ENCODE measurements at places on chromosomes 7 and 10. TPM values are rescaled to one million over a fixed set of nuclear protein-coding genes. Genes with fewer than 3 reads are reported as not detected.
A peak's percentile ranks its signal among the peaks of the same experiment; 100 is the strongest.

The HABP2 gene
- not detected for total RNA-seq

The CARD11 gene
- 0.33 TPM for total RNA-seq

The SCD gene
- total RNA-seq: 13.6 TPM

The IGFBP1 gene
- total RNA-seq: not detected

The PHKG1 gene
- 5.5 TPM for total RNA-seq

The FAM221A gene
- 9.4 TPM for total RNA-seq

DNA sequence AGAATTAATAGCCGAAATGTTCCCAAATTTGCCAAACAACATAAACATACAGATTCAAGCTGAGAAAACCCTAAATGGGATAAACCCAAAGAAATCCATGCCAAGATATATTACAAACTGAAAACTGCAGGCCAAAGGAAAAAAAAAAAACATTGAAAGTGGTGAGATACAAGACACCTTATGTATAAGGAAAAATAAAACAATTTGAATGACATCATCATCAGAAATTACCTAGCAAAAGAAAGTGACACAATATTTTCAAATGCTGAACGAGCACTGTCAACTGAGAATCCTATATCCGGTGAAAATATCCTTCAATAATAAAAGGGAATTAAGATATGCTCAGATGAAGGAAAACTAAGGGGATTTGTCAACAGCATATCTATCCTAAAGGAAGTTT lies 66.5 kb downstream of the PHYHIPL start:
- DNase-seq: no peak

GRCh38 chr10:32095116-32095733 lies 39.0 kb upstream of the KIF5B start:
- no peak for DNase-seq

GRCh38 chr10:122715576-122715975 lies 15.9 kb upstream of the C10orf120 start:
- no peak for DNase-seq

- DNase-seq: no peak
These were observed 85.0 kb downstream of the TMEM106B start for GRCh38 chr7:12296051-12296570.

DNA sequence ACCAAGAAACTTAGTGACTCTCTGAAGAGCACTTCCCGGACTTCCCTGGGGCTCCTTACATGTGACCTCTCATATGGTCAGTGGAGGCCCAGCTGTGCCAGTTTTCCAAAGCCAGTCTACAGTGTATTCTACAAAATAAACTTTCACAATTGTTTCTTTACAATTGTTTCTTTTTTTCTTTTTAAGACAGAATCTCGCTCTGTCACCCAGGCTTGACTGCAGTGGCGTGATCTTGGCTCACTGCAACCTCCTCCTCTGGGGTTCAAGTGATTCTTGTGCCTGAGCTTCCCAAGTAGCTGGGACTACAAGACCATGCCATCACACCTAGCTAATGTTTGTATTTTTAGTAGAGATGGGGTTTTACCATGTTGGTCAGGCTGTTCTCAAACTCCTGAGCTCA lies 25.9 kb downstream of the CYP17A1 start:
- no peak for DNase-seq

- no peak for DNase-seq
These were observed 145.3 kb upstream of the PRSS1 start for GRCh38 chr7:142603870-142604448.

GRCh38 chr7:27478556-27478955 lies 184.1 kb downstream of the HIBADH start:
- no peak for DNase-seq

DNA sequence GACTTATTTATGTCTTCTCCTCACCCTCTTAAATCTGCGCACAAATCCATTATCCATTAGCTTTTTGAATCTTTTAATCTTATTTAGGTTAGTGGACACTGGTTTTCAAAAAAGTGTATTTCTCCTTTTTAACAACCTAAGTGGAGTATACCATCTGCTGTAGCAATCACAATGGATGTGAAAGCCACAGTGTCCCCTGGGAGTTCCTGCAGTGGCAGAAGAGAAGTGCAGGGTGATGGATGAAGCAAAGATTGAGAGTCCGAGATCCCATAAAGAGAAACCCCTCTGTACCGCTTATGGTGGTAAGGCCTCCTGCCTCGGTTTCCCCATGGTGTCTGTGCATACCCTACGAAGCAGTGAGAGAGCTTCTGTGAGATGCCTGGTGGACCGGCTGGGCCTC lies 236.4 kb downstream of the COBL start:
- no peak for DNase-seq

- no peak for DNase-seq
These were observed 198.0 kb downstream of the PHF14 start for GRCh38 chr7:11171569-11172192.

- no peak for DNase-seq
These were observed 5.8 kb downstream of the MTPN start for GRCh38 chr7:135971366-135971725.

DNA sequence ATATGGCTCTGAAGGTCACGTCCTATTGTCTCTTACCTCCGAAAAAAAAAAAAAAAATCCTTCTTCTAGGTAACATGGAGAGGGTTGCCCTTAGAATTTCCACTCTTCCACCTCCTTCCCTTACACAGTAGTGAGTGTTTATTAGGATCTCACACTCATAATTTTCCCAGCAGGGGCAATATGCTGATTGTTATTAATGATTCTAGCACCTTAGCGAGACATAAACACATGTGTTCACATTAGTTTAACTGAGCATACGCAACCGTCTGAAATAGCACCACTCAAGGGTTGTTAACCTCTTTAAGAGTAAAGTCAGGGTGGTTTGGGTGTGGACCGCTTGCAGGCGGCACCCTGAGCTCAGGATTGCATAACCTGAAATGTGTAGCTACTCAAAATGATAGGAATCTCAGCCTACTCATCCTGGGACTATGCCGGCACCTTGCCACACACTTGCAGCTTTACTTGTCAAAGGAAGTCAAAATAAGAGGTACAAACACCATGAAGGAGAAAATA lies 52.2 kb downstream of the CPEB3 start:
- DNase-seq: peak; percentile 82

- peak; percentile 66 for DNase-seq
These were observed 31.1 kb downstream of the SKIDA1 start for GRCh38 chr10:21494191-21495001.

DNA sequence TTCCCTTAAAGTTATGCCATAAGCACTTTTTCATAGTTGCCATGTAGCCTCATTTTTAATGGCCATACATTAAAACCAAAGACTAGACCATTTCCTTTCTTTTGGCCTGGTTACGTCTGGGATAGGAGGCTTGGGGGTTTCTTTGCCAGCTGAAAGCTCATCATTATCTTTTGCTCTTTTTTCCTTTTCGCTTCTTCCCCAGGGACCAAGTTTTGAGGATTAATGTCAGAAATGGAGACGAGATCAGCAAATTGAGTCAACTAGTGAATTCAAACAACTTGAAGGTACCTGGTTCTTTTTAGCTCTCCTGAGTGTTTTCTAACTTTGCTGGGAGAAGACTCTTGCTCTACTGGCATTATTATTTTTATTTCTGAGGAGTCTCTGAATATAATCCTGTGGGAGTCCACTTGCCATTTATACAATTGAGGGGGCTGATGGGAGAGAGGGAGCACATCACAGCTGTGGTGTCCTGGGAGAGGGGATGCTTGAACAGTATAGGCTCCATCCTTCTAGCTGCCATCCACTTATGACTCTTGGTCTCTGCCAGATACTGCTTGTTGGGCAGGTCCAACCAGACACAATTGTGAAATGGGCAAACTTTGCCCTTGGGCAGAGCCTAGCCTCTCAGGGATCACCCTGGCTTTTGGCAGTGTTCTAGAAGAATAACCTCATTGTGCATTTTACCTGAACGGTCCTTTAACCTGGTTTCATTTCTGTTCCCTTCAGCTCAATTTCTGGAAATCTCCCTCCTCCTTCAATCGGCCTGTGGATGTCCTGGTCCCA lies 5.8 kb downstream of the CPA4 start:
- no peak for DNase-seq

GRCh38 chr10:20004087-20004523 lies 187.9 kb downstream of the PLXDC2 start:
- DNase-seq: peak; percentile 74
